ENCODE measurements at places on chromosomes 3 and 15.

GRCh38 chr3:49801160-49801559, 1.5 kb upstream of the CDHR4 start:
- no peak for DNase-seq

GRCh38 chr3:108036984-108037741, 53.7 kb downstream of the CD47 start:
- DNase-seq: peak; percentile 18

- no peak for DNase-seq
Observed at GRCh38 chr15:47460795-47461573, 256.3 kb upstream of the SEMA6D start.

- DNase-seq: peak; percentile 67
Observed at GRCh38 chr15:44094781-44095180, 100.3 kb downstream of the FRMD5 start.

DNA sequence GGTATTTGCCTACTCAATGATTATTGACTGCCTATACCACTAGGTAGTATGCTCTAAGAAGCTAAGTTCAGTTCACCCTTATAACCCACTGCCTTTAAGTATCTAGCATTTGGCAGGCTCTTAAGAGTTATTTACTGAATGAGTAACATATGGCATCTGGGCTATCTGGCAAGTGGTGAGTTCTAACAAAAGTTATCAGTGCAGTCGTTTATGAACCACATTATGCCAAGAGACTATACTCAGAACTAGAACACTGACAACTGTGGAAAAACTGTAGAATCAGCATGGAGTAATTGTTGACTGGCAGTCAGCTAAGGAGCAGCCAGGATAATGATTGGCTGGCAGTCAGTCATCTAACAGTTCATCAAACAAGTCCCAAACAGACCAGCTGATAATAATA, 25.8 kb downstream of the RAF1 start:
- DNase-seq: peak; percentile 51

DNA sequence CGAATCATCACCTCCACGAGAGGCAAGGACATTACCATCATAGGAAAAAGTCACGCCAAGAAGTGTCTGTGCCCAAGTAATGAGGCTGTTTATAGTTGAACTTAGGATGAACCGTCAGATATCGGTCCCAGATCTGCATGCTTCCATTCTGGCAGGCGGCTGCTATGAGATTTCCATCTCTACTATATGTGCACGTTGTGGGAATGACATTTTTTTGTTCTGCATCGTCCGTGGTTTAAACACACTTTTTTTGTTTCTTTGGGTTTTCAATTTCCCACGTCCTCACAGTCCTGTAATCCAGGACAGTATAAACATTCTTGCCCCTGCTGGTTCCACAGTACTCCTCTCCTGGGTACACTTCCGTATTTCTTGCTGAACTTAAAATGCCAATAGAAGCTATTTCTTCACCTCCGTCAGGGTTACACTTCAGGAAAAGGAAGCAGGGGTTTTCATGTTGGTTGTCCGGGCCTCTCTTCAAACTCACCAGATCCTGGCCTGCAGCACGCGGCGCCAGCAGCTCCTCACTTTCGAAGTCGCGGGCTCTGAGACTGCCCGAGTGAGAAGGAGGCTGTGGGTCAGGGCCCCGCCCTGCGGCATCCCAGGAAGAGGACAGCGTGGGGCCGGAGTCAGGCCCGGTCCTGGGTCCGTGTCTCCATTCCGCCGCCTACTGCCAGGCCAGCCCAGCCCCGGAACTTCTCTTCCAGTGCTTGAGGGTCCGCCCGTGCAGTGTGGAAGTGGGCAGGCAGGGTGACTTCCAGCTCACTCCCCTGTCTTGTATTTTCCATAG, 9.8 kb upstream of the TM4SF4 start:
- DNase-seq: no peak

GRCh38 chr15:95761501-95762165, 568.9 kb upstream of the NR2F2 start:
- no peak for DNase-seq

DNA sequence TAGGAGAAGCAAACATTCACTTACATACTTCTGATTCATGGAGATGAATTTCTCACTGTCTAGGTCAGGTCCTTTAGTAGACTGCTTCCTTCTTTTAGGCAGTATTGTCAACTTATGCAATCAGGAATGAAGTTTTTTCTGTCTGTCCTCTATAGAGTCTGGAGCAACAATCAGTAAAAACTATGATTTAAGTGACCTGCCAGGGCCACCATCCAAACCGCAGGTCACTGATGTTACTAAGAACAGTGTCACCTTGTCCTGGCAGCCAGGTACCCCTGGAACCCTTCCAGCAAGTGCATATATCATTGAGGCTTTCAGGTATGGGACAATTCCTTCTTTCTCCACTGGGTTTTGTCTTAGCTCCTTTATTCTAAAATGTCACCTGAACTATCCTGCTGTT, 523.1 kb downstream of the ROBO2 start:
- DNase-seq: no peak

- DNase-seq: peak; percentile 73
Observed at GRCh38 chr3:100040451-100041225, 73.7 kb downstream of the FILIP1L start.

DNA sequence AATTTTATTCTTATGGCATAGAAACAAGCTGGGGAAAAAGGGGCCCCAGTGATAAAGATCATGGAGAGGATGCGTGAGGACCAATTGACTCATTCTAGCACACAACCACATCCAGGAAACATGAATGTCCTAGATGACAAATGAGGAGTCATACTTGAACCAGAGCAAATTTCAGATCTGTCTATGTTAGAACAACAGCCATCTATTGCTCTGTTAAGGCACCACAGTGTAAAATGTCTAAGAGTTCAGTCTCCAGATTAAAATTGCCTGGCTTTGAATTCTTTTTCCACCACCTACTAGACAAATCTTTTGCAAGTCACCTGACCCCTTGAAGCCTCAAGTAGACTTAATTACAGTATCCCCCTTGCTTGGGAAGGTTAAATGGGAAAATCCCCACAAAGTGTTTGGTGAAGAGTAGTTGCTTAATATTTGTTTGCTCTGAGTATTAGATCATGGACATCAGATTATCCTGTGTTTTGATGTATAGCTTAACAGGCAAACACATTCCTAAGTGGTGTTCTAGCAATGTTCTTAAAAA, 258.7 kb upstream of the TGFBR2 start:
- peak; percentile 93 for DNase-seq

GRCh38 chr15:52006702-52007340, 12.2 kb upstream of the MAPK6 start:
- no peak for DNase-seq

- DNase-seq: peak; percentile 74
Observed at GRCh38 chr3:61682671-61683548, 121.5 kb downstream of the PTPRG start.

GRCh38 chr3:37338500-37338899, 164.1 kb upstream of the LRRFIP2 start:
- DNase-seq: no peak

DNA sequence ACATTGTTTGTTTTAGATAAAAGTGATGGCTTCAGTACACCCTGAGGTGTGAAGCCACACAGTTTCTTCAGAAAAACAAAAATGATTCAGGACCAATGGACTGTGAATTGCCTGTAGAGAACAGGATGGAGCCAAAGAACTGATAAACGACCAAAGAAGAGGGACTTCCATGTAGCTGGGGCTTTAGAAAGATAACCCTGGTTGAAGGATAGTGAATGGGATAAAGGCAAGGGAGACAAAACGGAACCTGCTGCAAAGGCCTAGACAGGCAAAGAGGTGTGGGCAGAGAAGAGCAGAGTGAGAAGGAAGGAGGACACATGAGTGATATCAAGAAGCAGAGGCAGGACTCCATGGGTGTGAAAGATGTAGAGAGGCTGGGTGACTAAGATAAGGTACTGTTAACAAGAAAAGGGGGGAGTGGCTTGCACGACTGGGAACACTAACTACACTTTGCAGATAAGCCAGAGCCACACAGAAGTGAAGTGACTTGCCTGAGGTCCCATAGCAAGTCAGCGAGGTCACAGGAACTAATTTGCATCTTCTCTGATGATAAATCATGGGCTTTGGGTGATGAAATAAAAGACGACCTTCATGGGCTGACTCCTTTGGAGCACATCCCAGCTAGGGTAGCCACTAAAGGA, 44.3 kb downstream of the RAB6B start:
- DNase-seq: no peak

DNA sequence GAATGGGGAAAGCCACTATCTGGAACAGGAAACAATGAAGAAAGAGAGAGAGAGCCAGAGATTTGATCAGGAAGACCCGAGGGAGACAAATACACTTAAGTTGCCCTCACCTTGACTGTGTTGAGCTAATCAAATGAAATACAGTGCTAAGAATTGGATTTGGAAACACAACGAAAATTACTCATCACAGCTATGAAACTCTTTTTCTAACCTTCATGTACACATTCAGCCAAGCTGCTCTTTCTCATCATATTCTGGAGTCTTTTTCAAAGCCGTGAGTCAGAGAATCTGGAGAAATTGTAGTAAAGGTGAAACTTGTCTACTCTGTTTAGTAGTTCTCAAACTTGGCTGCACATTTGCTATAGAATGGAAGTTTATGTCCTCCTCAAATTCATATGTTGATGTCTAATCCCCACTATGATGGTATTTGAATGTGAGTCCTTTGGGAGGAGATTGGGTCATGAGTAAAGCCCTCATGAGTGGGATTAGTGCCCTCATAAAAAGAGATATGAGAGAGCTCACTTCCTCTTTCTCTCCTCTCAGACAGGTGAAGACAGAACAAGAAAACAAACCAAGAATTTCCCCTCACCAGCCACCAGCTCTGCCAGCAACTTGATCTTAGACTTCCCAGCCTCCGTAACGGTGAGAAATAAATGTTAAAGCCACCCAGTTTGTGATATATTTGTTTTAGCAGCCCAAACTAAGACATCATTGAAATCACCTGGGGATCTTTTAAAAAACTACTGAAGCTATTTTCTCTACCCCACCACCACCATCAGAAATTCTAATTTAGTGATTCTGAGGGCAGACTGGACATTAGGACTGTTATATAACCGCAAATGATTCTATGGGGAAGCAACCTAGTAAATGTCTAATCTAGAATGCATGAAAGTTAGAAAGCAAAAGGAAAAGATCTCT, 143.6 kb upstream of the GRM7 start:
- no peak for DNase-seq

DNA sequence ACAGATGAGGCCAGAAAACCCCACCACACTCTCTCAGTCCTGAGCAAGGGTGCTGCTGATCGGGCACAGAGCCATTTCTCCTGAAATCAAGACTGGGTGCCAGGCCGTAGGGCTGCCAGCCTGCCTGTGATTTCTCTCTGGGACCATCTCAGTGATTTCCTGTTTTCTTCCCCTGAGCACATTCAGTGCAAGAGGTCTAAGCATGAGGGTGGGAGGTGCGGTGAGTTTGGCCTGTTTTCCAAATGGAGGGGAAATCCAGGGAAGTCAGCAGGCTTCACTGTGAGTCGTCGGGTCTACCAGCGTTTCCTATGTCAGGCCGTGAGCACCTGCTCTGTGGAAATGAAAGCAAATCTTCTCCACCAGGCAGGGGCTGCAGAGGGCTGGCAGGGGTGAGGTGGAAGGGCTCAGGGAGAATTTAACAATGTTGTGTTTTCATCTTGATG, 82.3 kb downstream of the ST6GAL1 start:
- DNase-seq: no peak

DNA sequence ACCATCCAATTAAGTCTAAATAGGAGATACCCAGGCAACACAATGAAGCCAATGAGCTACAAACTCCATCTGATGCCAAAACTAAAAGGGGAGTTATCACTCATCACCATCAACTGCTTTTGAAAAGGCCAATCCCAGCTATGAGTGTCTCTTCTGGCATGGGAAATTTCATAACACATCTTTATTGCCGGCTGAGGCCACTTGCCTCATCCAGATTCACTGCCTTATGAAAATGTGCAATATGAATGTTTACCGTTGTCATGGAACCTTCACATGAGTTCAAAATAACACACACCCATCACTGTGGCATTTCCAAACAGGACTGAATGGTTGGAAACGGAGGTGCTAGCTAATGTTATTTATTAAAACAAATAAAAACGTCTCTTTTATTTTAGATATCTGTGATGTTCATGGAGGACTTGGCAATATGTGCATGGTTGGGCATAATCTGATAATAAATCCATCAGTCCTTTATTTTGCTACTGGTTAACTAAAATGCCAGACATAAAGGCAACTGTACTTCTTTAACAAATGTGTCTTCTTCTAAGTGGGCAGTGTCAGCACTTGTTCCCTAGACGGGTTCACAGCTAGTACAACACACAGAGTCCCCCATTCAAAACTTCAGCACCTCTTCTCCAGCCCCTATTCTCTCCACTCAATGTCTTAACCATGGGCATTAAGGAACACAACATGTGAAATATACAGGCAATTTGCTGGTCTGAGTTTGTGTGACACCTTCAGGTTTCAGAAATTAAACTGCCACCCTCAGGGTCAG, 143.9 kb downstream of the MAGI1 start:
- peak; percentile 64 for DNase-seq

DNA sequence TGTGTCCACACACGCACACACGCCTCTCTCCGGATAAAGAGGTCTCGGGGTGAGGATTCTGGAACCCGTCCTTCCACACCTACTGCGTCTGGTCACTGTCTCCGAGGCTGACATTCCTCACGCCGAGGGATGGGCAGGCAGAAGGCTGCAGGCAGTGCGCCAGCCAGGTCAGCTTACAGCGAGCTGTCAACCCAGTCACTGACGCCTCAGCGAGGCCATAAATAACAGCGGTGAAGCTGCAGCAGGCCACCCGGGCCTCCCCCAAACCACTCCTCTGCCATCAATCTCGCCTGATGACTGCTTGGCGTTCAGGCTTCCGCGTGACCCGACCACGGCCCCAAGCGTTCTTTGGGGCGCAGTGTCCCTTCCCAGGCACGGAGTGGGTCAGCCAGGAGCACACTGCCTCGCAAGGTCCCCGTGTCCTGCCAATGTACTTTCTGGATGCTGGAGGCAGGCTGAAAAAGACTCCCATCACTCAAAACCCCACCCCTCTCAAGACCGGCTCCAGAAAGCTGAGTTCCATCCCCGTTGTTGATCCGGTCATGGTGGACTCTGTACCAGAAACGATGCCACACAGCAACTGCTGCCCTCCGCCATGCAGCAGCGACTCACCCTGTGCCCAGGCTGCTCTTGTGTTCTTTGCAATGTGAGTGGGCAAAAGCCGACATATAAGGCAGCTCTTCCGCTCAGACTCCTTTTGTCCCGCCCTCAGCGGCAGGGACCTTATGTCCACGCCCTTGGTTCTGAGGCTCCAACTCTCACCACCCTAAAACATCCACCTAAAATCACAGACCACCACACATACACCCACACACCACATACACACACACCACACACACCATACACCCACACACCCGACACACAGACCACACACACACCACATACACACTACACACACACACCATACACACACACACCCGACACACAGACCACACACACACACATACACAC, 27.1 kb downstream of the CPN2 start:
- DNase-seq: peak; percentile 84
